NCI-H748 treated with DMSO at 0.1 percent for 48 hours (cell line): ENCODE measurements at places on chromosomes 3 and 15.
A peak's percentile ranks its signal among the peaks of the same experiment; 100 is the strongest.

DNA sequence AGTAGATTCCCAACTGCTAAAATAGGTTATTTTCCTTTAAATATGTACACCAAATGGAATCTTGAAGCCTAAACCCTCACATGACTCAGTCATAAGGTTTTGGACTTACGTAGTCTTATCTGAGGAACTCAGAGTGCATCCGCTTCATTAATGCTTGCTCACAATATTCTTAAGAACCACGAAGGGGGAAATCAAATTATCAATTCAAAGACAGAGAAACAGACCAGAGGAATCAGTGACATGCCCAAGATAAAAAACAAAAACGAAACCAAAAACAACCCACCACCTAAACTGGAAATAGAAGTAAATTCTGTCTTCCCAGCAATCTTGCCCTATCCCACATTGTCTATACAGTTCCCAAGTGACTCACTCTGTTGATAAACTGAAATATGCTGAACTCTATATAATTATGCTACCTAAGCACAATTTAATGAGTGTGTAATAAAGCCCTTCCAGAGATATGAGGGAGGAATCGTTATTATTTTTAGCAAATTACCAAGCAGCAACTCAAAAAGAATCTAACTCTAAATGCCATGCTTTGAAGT is 135.4 kb upstream of the CBLB start:
- no peak for DNase-seq

- DNase-seq: no peak
These were observed 3.1 kb upstream of the SQOR start for GRCh38 chr15:45631776-45632175.

DNA sequence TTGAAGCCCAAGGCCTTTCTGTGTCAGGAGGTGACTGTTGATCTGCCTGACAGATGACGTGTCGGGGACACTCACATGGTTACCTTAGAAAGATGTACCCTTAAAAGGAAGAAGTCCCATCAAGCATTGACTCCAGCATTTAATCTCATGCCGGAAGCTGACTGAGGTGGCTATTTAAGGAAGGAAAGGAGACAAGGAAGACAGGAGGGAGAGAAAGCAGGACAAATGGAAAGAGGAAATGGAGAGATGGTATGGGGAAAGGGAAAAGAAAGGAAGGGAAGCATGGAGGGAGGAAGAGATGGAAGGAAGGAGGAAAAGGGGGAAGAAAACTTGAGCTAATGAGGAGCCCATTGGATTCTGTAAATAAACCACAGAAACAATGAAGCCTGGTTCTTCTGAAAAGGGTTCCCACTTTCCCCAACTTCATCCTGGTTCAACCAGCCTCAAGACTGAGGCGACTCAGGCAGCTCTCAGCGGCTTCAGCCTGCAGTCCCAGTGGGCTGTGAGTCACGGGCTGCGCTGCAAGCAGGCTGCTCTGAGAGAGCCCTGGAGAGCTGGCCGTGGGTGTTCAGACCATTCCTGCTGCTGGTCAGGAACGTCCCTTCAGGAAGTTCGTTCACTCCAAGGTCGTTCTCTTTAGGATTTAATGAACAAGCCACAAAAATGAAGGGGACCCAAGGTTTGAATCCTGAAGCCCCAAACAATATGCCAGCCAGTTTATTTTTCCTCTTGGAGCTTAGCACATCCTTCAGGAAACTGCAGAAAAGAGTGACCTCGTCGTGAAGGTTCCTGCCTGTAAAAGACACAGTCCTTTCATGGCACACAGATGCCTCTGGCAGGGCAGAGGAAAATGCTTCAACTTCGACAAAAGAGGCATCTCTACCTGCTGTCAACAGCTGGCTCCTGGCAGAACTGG is 69.6 kb upstream of the THBS1 start:
- no peak for DNase-seq

DNA sequence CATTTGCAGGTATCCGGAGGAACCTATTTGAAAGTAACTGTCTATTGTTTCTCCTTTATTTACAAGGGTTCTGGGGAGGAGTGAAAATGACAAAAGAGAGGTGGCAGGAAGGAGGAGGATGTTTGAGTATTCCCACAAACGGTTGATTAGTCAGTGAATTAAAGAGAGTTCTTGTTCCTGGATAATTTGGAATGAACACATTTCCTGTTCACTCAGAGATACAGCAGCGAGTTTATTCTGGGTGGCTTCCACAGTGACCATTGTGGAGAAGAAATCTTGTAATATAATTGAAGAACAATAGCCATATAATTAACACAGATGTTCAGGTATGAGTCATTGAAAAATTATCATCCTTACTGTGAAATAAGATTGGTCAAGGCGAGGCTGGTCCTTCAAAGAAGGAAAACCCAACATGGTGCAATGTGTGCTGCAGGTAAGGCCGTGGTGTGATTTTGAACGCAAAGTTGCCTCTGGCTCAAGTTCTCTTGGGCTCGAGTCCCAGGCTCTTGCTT is 77.3 kb downstream of the NFKBIZ start:
- DNase-seq: peak; percentile 28

GRCh38 chr15:78898540-78898939 is 25.9 kb downstream of the MORF4L1 start:
- DNase-seq: no peak

- DNase-seq: no peak
These were observed 1.9 kb downstream of the C3orf22 start for GRCh38 chr3:126556637-126557414.

DNA sequence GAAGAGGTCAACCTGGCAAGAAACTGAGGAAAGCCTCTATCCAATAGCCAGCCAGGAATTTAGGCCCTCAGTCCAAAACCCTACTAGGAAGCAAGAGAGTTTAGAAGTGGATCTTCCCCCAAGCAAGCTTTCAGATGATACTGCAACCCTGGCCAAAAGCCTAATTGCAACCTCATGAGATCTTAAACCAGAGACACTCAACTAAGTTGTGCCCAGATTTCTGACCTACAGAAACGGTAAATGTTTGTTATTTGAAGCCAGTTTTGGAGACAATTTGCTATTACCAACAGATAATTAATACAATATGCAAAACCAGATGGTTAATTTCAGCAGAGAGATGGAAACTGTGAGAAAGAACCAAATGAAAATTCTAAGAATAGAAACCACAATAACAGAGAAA is 21.7 kb upstream of the SUSD5 start:
- DNase-seq: no peak

DNA sequence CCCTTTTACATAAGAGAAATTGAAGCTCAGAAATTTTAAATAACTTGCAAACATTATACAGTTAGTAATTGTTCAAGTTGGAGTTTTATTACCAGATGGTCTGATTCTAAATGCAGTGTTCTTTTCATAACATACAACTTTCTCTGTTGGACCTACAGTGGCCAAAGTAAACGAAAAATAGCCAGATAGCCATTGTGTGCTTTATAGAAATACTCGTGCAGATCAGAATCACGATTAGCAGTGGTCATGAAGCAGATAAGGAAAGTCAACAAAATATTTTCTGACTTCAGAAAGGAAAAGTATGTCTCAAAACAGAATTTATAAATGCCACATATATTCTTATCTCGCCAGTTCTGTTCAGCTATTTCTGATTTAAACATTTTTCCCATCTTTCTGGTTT is 436.9 kb downstream of the CNTN6 start:
- DNase-seq: no peak

DNA sequence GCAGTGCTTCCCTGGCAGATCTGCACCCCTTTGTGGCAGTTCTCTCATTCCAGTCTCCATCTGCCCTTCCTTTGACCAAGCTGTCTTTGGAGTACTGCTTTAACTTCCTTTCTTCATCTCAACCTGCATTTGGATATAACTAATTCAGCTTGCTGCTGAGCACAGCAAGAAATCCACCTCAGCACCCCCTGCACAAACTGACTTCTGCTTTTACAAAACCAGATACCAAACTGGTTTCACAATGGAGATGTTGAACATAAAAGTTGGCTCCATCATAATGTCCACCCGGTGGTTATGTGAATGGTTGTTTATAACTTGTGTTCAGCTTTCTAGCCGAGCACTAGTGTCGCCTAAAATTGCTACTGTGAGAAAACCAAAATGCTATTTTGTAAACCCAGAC is 341.1 kb upstream of the SEMA6D start:
- DNase-seq: no peak

DNA sequence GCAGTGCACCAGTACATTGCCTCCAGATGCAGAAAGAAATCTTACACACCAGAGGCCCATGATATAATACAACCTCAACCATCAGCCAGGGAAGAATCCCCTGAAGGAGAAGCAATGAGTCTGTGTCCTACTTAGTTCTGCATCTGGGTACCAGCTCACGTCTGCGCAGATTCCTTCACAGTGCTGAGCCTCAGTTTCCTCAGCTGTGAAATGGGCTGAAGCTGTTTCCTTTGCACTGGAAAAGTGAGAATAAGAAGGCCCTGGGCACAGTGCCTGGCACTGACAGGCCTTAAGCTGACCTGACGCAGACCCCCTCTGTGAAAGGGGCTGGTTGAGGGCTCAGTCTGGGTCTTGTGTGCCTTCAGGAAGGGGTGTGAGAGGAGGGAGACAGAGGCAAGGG is 20.7 kb downstream of the ATP2B2 start:
- DNase-seq: no peak

- no peak for DNase-seq
These were observed 108.1 kb upstream of the LSAMP start for GRCh38 chr3:116553355-116553754.

DNA sequence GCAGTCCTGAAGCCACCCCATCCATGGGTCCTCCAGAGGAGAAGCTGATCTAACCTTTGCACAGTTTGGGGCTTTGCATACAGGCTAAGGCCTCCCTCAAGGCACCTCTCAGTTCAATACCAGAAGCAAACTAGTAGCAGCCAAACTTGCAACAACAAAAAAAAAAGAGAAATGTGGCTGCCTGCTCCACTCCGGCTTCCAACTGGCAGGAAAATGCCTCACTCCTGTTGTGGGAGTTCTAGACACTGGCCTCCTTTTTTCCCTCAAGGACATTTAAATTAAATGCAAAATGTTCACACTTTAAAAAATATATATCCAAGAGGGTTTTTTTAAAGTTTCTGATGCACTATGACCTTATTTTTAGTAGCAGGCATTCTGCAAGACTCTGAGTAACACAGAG is 216.0 kb upstream of the TPM1 start:
- no peak for DNase-seq

DNA sequence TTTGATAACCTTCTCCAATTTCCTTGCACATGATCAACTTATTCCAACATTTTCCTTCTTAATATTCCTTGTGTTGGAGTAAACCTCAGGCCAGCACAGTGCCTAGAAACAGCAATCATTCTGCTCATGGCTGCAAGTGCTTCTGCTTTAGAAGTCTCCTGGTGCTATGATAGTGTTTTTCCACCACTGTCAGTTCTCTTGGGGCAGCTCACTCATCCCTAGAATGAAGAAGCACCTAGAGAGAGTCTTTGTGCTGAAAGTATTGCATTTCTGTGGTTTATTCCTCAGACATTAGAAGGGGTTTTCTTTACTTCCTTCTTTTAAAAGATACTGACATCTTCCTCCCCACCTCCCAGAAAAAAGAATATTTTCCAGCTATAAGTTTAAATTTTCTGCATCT is 183.5 kb downstream of the RYR3 start:
- no peak for DNase-seq

GRCh38 chr3:45337839-45338470 is 50.4 kb upstream of the LARS2 start:
- no peak for DNase-seq

- DNase-seq: no peak
These were observed 6.1 kb upstream of the LEKR1 start for GRCh38 chr3:156819842-156820691.

DNA sequence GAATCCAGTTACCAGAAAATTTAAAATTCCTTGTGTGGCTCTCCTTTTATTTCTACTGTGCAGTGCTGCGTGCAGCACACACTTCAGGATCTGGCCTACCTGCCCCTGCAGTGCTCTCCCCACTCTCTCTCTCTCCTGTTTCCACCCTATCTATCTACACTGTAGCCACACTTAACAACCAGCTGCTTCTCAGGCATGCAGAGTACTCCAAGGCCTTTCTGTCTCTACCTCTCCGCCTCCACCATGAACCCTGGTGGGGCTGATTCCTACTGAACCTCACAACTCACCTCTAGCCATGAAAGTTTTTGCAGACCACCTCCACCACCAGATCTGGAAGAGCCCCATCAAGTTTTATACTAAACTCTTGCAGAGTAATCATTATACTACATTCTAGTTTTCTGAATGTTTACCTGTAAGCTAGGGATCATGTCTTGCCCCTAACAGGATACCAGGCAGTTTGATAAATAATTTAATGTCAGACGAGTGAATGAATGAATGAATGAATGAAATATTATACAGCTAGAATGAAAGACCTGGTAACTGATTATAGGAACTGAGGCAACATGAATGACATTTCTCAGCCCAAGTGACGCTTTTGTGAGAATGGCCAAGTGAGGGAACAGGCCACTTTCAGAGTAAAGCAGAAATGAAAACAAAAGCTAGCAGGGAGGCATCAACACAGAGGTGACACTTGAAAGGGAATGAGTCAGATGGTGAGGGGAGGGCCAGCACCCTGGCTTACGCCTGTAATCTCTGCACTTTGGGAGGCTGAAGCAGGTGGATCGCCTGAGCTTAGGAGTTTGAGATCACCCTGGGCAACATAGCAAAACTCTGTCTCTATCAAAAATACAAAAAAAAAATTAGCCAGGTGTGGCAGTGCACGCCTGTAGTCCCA is 363.5 kb downstream of the FOXP1 start:
- no peak for DNase-seq

DNA sequence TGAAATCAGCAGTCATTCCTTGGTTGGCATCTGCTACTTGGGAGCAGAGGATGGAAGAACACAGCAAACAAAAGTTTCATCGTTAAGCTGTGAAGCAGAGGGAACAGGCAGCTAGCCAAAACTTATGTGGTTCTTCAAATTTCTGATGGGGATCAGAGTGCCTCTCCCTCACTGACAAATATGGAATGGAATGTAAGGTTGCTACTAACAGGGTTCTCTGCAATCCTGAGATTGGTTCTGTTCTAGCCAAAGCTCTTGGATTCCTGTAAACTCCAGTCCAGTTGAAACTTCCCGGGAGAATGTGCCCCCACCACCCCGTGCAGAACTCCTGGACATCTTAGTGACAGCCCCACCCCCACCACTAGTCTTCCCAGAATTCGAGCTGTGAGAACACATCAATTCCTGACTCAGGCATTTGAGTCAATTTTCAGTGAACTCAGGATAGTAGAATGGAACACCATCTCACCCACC is 55.9 kb upstream of the PHLDB2 start:
- no peak for DNase-seq

- DNase-seq: no peak
These were observed 21.1 kb downstream of the MAPK6 start for GRCh38 chr15:52039925-52040781.

DNA sequence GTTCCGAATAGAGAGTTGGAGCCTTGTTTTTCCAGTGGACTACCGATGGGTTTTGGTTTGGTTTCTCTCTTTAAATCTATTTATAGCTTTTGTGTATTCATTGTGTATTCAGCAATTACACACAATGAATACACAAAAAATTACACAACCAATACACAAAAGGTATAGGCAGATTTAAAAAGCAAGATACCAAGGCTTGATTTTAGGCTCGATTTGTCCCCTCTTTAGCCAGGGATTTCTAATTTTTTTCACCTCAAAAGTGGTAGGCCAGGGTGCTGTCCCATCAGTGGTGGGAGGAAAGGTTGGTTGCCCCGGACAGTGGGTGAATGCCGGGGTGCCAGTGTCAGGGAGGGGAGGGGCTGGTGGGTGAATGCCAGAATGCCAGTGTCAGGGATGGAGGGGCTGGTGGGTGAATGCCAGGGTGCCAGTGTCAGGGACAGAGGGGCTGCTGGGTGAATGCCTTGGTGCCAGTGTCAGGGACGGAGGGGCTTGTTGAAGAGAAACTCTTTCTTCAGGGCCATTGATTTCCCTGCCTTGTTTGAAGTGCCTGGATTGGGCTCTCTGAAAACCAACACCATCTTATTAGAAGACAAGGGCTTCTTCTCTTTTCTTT is 186.2 kb downstream of the GOLGA6L6 start:
- DNase-seq: no peak
